ENCODE measurements at places on chromosomes 2 and 18.
A peak's percentile ranks its signal among the peaks of the same experiment; 100 is the strongest.

- DNase-seq: no peak
Measured at GRCh38 chr2:37570773-37571586, 100.5 kb downstream of the CDC42EP3 start.

GRCh38 chr18:62838475-62839098 lies 123.2 kb downstream of the PHLPP1 start:
- no peak for DNase-seq

DNA sequence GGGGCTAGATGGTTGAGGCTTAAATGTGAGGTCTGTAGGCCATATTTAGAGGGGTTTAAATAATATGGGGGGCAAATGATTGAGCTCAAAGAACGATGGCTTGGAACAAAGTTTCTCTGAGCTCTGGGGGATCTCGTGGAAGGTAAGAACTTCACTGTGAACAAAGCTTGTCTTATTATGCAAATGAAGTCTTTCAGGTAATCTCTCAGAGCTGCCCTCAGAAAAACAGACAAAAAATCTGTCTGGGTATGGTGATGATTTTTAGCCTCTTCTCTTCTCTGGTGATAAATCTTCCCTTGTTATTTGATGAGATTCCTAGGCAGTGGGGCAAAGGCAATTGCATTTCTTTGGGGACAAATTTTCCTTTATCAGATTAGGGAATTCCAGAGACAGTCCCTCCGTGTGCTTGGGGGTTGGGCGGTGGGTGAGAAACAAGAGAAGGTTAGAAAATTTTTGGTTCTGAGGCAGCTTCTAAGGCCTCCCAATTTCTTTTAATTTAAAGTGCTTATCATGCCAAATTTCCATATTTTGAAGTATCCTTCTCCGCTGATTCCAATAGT lies 760.4 kb downstream of the TSN start:
- DNase-seq: no peak

DNA sequence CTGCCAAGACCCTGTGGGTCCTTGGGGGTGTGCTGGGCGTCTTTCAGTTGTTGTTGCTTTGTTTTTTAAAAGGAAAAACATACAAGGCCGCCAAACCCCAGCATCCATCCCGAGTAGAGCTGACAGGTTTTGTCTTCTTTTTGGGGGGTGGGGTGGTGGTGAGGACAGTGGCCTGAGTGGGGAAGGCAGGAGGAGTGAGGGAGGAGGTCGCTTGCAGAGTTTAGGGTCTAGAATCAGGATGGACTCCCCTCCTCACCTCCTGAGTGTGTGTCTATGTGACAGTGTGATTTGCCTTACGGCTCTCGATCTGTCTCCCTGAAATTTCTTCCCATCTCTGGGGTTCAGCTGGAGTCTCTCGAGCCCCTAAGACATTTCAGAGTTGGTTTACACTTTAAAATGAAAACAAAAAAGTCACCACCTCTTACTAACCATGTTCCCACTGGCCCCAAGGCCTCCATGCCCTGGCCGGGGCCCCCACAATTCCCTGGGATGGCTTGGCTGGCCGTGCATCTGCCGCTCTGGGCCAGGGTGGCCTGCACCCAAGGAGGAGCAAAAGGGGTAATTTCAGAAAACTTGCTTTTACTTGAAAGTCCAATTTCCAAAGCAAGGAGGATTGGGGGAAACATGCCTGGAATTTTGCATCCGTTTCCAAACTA lies 5.0 kb downstream of the SIX3 start:
- no peak for DNase-seq

- no peak for DNase-seq
Measured at GRCh38 chr18:37289423-37289822, 276.2 kb downstream of the CELF4 start.

DNA sequence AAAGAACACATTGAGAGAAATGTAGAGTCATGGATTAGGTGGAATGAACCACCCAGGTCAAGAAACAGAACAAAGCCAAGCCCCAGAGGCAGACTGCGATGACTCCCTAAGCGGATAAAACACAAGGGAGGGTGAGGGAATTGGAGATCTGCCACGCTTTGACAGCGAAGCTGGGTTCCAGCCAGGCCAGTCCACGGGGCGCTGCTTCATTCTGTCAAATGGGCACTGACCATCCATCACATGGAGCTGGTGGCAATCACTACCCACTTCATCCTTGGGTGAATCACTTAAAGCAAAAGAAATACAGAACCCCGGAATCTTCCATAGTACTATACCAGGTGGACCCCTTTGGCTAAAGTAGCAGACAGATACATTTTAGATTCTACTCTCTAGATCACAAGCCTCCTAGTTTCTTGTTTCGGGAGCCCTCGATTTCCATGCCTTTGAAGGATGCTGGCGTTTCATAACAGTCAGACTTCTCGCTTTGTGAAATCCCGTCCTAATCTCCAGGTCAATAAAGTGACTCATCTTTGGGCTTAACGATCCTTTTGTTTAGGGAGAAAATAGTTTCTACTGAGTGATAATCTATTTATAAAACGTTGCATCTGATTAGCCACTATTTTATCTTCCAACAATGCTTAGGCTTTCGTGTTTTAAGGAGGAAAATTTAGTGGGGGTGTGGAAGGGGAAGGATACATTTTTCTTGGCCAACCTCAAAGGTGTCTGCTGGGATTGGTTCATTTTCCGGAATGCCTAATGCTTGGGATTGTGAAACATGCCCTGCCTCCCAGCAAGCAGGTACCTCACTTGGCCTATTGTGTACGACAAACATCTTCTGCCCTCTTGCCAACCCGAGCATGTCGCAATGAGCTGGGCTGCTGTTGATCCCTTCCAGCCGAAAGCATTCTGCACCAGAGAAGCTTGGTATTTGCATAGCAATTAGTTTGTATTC lies 44.1 kb upstream of the HDAC4 start:
- no peak for DNase-seq

GRCh38 chr2:69242651-69243051 lies 144.4 kb downstream of the GFPT1 start:
- DNase-seq: no peak

DNA sequence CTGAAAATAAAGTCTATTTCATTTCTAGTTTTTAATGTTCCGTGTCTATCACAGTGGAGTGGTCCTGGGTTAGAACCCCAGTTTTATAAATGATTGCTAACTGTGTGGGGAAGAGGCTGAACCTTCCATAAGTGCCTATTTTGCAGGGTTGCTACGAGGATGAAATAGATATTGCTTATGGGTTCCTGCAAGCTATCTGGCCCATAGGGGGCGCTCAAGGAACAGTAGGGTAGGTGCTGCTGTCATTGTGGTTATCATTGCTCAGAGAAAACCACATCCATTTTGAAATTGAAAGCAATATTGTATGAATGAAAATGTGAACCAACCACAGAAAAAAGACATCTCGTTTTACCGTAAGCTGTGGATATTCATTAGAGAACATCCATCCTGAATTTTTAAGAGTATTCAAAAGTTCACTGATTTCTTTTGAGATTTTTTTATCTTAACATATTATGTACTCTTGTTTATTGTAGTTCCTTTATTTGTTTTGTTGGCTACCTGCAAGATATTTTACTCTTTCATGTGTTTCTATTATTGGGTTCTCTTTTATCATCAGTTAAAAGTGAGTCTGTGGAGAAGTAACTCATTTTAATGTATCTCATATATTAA lies 261.6 kb downstream of the NAPG start:
- DNase-seq: peak; percentile 17

GRCh38 chr2:38470115-38470514 lies 93.0 kb upstream of the ATL2 start:
- DNase-seq: no peak

- no peak for DNase-seq
Measured at GRCh38 chr2:172969609-172970008, 106.0 kb upstream of the MAP3K20 start.

DNA sequence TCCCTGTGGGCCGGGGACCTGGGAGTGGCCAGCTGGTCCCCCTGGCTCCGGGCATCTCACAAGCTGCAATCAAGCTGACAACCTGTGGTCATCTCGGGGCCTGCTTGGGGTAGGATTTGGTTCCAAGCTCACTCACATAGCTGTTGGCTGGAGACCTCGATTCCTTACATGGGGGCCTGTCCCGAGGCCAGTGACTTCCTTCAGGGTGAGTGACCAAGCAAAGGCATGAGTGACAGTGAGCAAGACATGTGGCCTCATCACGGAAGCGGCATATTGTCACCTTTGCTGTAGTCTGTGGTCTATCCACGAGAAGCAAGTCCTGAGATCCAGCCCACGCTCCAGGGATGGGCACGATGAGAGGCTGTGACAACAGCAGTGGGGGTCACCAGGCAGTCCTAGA lies 131.4 kb upstream of the ID2 start:
- DNase-seq: no peak

DNA sequence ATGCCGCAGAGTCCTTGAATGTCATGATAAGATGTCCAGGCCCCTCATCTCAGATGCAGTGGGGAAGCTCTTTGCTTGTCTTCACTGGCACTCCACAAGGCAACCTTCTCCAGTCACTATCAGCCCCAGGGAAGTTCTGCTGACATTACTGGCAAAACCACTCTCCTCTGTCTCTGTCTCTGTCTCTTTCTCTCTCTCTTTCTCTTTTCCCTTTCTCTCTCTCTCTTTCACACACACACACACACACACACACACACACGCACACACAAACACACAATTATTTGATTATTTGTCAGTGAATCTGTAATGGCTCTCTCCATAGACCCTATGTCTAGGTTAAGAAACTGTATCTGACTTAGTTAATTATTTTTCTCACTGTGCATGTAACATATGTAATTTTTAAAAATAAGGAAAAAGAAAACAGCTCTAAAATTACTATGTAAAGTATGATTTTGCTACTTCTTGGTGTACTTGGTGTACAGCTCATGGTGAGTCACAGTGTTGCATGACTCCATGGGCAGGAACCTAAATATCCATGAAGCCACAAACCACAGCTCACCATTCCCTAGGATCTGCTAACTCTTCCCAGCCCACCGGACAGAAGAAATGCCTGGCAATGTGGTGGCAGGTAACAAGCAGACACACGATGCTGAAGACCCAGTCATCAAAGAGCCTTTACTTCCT lies 594.9 kb upstream of the ID2 start:
- DNase-seq: no peak

DNA sequence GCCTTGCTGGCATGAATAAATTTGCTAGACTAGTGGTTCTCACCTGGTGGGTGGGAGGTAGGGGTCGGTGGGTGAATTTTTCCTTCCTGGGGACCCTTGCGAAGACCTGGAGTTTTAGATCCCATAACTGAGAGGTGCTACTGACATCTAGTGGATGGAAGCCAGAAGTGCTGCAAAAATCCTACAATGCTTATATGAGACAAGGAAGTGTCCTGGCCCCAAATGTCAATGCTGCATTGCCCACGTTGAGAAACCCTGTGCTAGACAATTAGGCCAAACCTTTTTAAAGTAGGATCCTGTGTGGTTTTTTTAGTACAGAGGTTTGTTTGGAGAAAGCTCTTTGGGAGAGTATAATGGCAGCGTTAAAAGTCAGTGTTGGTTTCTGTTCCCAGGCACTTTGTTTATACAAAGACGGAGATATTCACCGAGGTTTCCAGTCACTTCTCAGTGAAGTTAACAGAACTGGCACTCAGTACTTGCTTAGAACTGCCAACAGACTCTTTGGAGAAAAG lies 9.6 kb downstream of the SERPINB8 start:
- DNase-seq: peak; percentile 38

DNA sequence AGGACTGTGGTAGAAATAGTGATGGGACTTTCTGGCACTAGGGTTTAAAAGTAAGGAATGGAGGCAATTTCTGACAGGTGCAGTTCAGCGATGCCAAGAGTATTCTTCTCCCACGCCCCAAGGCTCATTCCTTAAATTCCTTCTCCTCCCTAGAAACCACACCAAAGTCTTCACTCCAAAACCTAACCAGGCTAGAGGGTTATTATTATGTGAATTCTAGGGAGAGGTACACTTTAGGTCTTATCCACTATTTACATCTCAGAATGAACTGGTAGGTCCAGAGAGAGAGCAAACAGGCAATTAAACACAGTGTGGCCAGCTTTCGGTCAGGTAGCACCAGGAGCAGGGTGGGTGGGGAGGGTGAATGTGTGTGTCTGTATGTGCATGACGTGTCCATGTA lies 11.4 kb downstream of the IL1F10 start:
- no peak for DNase-seq

- DNase-seq: peak; percentile 51
Measured at GRCh38 chr2:1538663-1539062, 125.4 kb downstream of the TPO start.

- DNase-seq: no peak
Measured at GRCh38 chr2:203209538-203209937, 29.3 kb upstream of the CYP20A1 start.

DNA sequence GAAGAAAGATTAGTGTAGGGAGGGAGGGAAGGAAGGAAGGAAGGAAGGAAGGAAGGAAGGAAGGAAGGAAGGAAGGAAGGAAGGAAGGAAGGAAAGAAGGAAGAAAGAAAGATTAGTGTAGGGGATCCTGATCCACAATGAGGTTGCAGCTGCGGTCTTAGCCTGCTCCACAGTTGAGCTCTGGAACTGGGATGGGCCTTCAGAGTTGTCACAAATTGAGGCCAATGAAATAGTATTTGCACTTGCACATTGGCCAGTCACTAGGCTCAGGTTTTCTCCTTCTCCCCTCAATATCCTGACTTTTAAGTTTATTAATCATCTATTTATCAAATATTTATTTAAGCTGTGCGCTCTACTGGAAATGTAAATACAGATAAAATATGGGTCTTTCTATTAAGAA lies 34.3 kb downstream of the DOK6 start:
- no peak for DNase-seq

DNA sequence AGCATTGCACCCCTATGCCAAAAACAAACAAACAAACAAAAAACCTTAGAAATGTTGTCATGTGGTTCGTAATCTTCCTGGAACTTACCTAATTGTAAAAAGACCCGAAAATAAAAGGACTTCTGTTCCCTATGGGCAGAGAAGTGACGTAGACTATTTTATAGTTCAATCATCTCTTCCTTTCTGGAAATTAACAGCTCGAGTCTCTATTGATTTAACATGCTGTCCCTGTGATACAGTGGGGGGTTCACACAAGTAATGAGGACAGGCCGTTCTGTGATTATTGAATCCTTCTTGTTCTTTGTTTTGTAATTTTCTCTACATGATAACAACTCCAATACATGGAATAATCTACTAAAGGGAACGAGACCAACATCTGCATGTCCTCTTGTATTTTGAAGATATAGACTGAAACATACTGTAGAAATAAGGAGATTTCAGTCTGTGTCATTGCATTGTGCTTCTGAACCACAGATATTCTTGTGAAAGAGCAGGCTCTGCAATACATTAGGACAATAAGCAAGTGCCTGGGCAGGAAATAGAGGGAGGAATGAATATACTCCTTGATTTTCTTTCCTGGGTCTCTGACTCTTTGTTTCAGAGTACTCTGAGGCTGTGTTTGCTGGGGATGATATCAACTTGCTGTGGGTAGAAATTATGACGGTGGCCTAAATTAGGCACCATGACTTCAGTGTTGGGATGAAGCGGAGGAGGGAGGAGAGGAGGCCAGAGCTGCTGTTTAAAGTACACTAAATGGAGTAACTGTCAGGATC lies 65.7 kb upstream of the PPM1B start:
- no peak for DNase-seq

- no peak for DNase-seq
Measured at GRCh38 chr18:8003878-8004675, 437.0 kb downstream of the PTPRM start.

DNA sequence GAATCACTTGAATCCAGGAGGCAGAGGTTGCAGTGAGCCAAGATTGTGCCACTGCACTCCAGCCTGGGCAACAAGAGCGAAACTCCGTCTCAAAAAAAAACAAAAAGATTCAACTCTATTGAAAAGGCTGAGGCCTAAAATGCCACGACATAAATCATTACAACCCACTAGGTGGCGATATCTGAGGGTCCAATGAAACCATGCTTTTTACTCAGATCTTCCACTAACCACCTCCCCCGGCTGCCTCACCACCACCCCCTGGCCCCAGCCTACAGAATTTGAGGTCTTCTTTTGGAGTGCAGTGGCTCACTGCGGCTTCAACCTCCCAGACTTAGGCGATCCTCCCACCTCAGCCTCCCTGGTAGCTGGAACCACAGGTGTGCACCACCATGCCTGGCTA lies 57.5 kb downstream of the AP1S3 start:
- DNase-seq: peak; percentile 45

All from hematopoietic multipotent progenitor cell (in vitro differentiated cells).